Progenitor cell of endocrine pancreas (in vitro differentiated cells): ENCODE measurements at places on chromosomes 2 and 18. TPM values are rescaled to one million over a fixed set of nuclear protein-coding genes. Genes with fewer than 3 reads are reported as not detected.

The FOXI3 gene
- 0.57 and 0.98 TPM in 2 replicates for total RNA-seq

The FTCDNL1 gene
- 0.73 and 1.2 TPM in 2 replicates for total RNA-seq

DNA sequence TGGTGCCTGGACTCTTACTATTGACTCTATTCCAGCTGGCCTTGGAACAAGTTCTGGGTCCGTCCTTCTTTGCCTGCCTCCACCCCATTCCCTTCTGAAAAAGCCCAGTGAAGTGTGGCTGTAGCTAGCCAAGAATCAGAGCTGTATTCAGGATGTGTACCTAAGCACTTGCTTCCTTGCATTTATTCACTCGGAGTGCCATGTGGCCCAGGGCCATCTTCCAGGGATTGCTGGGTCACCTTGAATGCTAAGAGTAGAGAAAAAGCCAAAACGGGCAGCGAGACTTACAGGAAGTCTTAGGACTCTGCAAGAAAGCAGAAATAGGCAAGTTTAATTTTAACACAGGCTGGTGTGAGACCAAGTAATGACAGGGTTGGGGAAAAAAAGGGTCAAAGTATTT, 4.1 kb downstream of the ITGA6 start:
- DNase-seq, result no peak
- H3K27me3 ChIP-seq, result peaks cover under 1% of the 10 kb centered on the region
- no peaks in the 10 kb centered on the region for H3K36me3 ChIP-seq
- no peak overlapping the region for H3K27ac ChIP-seq

- peaks cover 25% of the 10 kb centered on the region for H3K4me1 ChIP-seq
- H3K27ac ChIP-seq, result no peak overlapping the region
- H3K27me3 ChIP-seq, result no peaks in the 10 kb centered on the region
- no peak overlapping the region for H3K4me3 ChIP-seq
- H3K36me3 ChIP-seq, result peaks cover 1% of the 10 kb centered on the region
These were observed 16.9 kb downstream of the ZAP70 start for GRCh38 chr2:97730245-97730644.

DNA sequence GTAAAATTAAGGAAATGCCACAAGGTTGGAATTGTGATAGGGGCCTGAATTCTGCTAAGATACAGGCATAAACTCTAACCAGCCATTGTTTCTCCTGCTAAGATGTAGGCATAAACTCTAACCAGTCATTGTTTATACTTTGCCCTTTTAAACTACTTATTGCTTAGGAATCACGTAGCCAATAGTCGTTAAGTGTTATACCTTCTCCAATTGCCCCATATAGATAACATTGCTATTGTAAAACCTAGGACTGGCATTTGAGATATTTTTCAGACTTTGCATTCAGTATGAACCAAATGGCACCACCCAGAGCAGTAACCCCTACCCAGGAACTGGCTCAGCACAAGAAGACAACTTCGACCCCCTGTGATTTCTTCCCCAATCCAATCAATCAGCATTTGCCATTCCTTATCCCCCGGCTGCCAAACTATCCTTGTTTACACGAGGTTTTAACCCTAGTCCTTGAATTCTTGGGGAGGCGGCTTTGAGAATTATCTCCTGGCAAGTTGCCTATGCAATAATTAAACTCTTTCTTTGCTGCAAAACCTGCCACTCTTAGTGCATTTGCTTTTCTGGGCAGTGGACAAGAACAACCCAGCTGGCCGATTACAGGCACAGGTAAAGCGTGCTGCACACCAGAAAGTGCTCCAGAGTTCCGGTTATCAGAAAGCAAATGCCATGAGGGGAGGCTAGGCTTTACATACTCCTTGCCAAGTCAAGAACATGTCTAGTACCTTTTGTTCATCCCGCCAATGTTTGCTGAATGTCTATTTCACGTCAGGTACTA, 167.6 kb downstream of the LAMA1 start:
- H3K4me1 ChIP-seq, result peaks cover 20% of the 10 kb centered on the region
- no peaks in the 10 kb centered on the region for H3K27me3 ChIP-seq
- no peak for DNase-seq
- no peak overlapping the region for H3K4me3 ChIP-seq
- H3K27ac ChIP-seq, result peak overlapping the region; percentile 75
- peaks cover 70% of the 10 kb centered on the region for H3K36me3 ChIP-seq

DNA sequence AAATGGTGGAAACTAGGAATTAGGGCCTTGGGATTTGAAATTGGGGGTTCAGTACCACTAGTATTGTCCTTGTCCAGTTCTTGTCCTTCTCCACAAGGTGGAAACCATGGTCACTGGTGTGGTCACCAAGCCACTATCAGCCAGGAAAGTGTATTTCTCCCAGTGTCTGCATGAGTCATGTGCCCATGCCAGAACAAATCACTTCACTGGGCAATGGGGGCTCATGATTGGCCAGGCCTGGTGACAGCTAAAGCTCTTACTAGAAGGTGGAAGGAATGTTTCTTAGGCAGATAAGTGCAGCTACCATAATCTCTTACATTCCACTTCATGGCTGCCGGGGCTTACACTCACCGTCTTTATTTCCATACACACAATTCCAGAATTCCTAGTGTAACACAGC, 124.8 kb upstream of the TACR1 start:
- no peak overlapping the region for H3K4me3 ChIP-seq
- peaks cover 1% of the 10 kb centered on the region for H3K36me3 ChIP-seq
- DNase-seq, result no peak
- H3K27ac ChIP-seq, result no peak overlapping the region
- H3K4me1 ChIP-seq, result no peaks in the 10 kb centered on the region

The RAB6C gene
- total RNA-seq, result 0.24 TPM in 1 of 2 replicates, not detected in the other

GRCh38 chr2:7363906-7364305, 446.7 kb downstream of the RNF144A start:
- H3K27ac ChIP-seq, result no peak overlapping the region
- no peak overlapping the region for H3K4me3 ChIP-seq
- no peak for DNase-seq
- peaks cover 13% of the 10 kb centered on the region for H3K4me1 ChIP-seq
- H3K27me3 ChIP-seq, result no peaks in the 10 kb centered on the region

GRCh38 chr2:151655663-151656398, 78.4 kb downstream of the NEB start:
- DNase-seq, result no peak
- H3K27ac ChIP-seq, result no peak overlapping the region
- H3K27me3 ChIP-seq, result no peaks in the 10 kb centered on the region
- H3K4me1 ChIP-seq, result peaks cover 2% of the 10 kb centered on the region
- no peak overlapping the region for H3K4me3 ChIP-seq

- no peak overlapping the region for H3K4me3 ChIP-seq
- H3K27ac ChIP-seq, result no peak overlapping the region
- H3K36me3 ChIP-seq, result no peaks in the 10 kb centered on the region
- DNase-seq, result no peak
- H3K4me1 ChIP-seq, result no peaks in the 10 kb centered on the region
- no peaks in the 10 kb centered on the region for H3K27me3 ChIP-seq
These were observed 1288.6 kb upstream of the CDH2 start for GRCh38 chr18:29465526-29465925.

The KIF3C gene
- 42.3 TPM in 2 replicates for total RNA-seq

The SNTG2 gene
- total RNA-seq, result 0.50 and 0.62 TPM in 2 replicates

- H3K4me3 ChIP-seq, result no peak overlapping the region
- DNase-seq, result no peak
These were observed 95.6 kb upstream of the LHCGR start for GRCh38 chr2:48851161-48851560.

The IL37 gene
- total RNA-seq, result not detected in 2 replicates

DNA sequence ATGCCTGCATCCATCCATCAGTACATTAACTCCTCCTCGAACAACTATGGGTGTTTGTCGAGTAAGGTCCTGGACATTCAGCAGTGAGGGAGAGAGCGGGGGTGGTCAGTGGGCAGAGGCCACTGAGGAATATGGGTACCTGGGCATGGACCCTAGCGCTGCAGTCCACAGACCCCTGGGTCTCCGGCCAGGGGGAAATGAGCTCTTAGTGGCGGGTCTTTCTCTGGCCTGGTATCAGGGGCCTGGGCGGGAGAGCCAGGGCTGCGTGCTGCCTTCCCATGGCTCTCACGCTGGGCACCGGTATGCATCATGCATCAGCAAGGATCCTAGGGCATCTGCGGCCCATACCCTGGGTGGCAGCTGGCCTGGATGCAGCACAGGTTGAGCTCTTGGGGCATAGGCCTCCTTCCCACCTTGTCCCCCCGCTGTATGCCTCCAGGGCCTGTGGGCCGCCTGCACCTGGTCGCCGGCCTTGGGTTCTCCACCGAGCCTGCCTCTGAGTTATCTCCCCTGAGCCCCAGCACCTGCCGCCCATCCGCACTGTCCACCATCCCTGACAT, 1.3 kb upstream of the MOCOS start:
- peaks cover 70% of the 10 kb centered on the region for H3K27me3 ChIP-seq
- DNase-seq, result no peak
- peak overlapping the region; percentile 81 for H3K4me3 ChIP-seq
- no peaks in the 10 kb centered on the region for H3K36me3 ChIP-seq
- H3K27ac ChIP-seq, result no peak overlapping the region

GRCh38 chr18:49227441-49228165, 232.8 kb downstream of the DYM start:
- H3K4me3 ChIP-seq, result no peak overlapping the region
- no peak for DNase-seq
- peaks cover 8% of the 10 kb centered on the region for H3K36me3 ChIP-seq
- H3K4me1 ChIP-seq, result no peaks in the 10 kb centered on the region

DNA sequence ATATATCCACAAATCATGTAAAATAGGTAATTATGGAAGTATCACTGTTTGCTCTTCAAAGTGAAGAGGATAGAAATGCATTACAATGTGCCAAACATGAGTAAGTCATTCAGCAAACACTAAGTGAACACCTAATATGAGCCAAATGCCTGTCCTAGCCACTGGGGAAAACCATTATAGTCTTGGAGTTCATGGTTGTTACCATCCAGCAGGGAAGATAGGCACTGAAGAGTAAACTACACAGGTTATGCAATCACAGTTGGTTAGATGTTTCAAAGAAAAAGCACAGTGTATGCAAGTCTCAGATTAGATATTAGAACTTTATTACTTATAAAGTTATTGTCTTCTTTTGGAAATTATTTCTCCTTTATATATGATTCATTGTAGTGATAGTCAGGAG, 3.9 kb upstream of the SERPINB2 start:
- H3K4me1 ChIP-seq, result peaks cover 12% of the 10 kb centered on the region
- no peak overlapping the region for H3K4me3 ChIP-seq
- no peak for DNase-seq
- H3K27ac ChIP-seq, result no peak overlapping the region
- no peaks in the 10 kb centered on the region for H3K36me3 ChIP-seq

- H3K27ac ChIP-seq, result peak overlapping the region; percentile 64
- no peak for DNase-seq
- H3K27me3 ChIP-seq, result no peaks in the 10 kb centered on the region
- peaks cover 17% of the 10 kb centered on the region for H3K36me3 ChIP-seq
- no peak overlapping the region for H3K4me3 ChIP-seq
- H3K4me1 ChIP-seq, result no peaks in the 10 kb centered on the region
These were observed 25.0 kb downstream of the CEP68 start for GRCh38 chr2:65081232-65081685.

The CLEC4F gene
- total RNA-seq, result not detected in 2 replicates

DNA sequence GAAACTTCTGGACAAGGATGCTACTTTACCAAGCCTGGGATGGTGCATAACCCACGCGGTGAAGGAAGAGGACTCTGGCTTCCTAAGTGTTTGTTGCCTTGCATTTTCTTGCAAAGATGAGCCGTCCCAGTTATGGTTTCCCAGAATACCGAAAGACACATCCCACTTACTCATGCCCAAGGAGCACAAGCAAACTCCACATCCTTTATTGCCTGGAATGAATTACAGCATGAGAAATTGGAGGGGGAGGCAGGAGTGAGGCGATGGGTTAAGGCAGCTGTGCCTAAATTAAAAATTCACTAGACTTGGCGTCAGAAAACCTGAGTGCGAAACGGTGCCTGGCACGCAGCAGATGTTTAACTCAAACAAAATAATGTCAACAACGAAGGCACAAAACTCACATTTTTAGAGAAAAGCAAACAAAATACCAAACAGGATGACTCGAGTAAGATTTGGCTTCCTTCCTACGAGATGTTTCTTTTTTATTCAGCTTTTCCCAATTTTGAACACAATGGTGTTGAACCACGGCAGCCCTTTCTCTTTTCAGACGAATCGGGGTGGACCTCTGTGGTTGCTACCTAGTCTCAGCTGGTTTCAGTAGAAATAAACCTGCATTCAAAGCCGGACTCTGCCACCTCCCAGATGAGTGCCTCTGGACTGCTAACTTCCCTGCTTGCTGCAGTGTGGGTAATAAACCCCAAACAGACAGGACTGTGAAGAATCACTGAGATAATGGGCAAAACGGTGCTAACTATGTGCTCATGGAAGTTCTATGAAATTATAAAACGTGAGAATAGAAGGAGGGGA, 100.3 kb upstream of the NCK2 start:
- H3K36me3 ChIP-seq, result no peaks in the 10 kb centered on the region
- peak overlapping the region; percentile 17 for H3K4me3 ChIP-seq
- H3K27me3 ChIP-seq, result peaks cover 42% of the 10 kb centered on the region

The LRRC30 gene
- total RNA-seq, result not detected in 2 replicates

The WNT6 gene
- 0.72 and 1.5 TPM in 2 replicates for total RNA-seq
